Islet precursor cell (in vitro differentiated cells): ENCODE measurements at places on chromosomes 5 and 9.

DNA sequence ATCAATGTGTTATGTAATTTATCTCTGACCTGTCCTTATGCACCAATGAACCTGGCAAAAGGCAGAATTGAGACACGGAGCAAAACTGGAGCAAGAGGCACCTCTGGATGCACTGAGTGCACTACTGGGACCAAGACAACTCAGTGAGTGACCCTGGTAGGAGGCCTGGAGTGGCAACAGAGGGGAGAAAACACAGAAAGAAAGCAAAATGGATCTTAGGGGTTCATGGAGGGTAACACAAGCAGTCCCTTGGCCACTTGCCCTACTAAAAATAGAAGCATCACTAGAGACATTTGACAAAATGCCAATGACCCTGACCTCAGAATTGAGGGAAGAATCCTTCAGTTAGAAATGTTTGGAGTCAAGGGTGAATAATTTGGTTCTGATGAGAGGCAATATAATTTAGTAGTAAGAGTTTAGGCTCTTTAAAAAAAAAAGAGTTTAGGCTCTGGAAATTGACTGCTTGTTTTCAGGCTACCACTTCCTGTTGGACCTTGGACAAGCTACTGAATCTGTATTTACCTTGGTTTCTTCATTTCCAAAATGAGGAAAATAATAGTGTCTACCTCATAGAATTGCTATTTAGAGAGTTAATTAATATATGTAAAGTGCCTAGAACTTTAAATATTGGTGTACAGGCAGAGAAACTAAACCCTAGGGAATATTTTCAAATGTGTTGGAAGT is 234.9 kb upstream of the TARS1 start:
- DNase-seq: no peak

DNA sequence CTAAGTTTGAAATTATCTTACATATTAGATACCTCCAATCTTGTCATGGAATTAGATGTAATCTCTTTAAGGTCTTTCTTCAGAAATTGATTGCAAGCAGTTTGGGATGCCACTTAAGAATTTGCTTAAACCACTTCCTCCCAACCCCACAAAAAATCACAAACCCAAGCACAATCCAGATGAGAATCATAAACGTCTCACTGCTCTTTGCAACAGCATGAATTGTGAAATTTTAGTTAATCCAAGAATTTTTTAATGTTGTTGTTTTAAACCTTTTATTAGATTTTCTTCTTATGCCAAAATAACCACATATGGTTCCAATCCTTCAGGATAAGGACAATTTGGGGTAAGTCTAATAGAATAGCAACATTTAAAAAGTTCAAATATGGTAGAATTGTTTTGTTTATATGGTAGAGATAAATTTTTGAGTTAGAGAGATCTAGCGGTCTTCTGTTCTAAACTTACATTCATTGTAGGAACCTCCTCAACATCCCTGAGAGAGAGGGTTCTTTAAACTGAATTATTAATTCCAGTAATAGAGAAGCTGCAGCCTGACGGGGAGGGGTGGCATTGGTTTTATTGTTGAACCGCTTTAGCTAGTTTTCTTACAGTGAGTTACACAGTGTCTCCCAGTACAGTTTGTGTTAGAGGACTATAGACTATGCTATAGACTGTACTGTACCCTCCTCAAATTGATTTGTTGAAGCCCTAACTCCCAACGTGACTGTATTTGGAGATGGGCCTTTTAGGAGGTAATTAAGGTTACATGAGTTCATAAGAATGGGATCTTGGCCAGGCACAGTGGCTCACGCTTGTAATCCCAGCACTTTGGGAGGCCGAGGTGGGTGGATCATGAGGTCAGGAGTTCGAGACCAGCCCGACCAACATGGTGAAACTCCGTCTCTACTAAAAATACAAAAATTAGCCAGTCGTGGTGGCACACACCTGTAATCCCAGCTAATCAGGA is 24.8 kb upstream of the IL6ST start:
- DNase-seq: no peak

- no peak for DNase-seq
Measured at GRCh38 chr9:85715587-85715986, 26.2 kb downstream of the AGTPBP1 start.

DNA sequence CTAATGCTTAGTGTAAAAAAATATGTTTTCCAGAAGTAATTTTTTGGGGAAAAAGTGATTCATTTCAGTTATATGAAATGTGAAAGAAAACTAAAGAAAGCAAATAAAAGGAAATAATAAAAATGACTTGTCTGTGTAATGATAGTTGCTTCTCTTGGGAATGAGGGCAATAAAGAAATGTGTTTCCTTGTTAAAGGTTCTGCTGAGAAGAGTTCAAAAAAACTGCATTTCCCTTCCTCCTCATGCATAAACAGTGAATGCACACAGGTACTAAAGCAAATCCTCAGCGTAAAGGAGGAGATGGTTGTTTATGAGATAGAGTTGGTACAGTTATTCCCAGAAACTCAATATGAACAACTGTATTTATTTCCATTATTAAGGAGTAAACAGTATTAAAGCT is 307.6 kb downstream of the GLIS3 start:
- no peak for DNase-seq

- DNase-seq: no peak
Measured at GRCh38 chr9:128358861-128359260, 12.3 kb upstream of the URM1 start.

- no peak for DNase-seq
Measured at GRCh38 chr5:170338291-170338690, 40.7 kb upstream of the LCP2 start.

- DNase-seq: no peak
Measured at GRCh38 chr5:78568212-78568611, 80.4 kb downstream of the LHFPL2 start.

DNA sequence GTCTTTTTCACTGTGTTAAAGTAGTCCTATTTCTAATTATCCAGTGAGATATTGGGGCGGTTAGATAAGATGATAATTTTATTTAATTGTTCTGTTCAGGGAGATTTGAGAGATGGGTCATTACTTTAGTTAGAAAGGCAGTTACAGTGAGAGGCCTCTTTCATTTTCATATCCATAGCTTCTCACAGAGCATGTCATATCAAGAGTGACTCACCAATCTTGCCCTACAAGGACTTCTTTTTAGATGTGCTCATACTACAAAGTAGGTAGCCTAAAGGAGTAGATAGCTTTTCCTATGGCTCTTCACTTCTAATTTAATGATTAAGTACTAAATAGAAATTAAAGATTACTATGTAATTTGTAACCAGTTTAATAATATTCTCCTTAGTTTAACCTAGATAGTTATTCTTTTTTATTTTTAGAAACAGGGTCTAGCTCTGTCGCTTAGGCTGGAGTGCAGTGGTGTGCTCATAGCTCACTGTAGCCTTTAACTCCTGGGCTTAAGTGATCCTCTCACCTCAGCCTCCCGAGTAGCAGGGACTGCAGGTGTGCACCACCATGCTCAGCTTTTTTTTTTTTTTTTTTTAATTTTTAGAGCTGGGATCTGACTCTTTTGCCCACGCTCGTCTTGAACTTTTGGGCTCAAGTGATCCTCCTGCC is 71.0 kb downstream of the FER start:
- no peak for DNase-seq

- DNase-seq: no peak
Measured at GRCh38 chr5:24368115-24368514, 276.7 kb downstream of the CDH10 start.

DNA sequence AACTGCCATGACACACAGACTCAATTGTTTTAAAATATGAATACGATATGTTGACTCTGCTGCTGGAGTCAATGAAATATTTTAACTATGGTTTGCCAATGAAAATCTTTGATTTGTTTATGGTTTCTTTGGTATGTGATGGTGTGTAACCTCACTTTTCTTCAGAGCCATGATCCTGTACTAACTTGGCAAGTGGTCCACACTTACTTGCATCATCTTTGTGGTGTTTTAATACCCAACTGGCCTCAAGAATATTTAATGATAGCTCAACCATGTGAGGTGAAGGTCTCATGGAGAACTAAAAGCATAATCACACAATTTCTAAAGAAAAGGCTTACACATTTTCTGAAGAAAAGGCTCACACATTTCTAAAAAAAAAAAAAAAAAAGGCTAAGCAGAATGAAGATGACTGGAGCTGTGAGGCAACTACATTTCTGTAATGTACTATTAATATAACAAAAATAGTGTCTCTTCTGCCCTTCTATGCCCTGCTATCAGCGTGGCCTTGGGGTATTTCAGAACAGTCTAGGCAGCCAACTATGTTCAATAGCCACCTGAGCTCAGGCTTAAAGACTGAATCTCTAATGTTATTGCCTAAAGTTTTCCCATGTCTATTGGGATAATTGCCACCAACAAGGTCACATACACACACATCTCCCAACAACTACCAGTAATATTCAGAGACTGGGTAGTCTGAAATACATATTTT is 395.0 kb downstream of the MLLT3 start:
- no peak for DNase-seq

GRCh38 chr9:22088717-22089061 is 79.6 kb upstream of the CDKN2B start:
- DNase-seq: no peak
